Memory B cell (primary cell): ENCODE measurements at places on chromosomes 3 and 15.

DNA sequence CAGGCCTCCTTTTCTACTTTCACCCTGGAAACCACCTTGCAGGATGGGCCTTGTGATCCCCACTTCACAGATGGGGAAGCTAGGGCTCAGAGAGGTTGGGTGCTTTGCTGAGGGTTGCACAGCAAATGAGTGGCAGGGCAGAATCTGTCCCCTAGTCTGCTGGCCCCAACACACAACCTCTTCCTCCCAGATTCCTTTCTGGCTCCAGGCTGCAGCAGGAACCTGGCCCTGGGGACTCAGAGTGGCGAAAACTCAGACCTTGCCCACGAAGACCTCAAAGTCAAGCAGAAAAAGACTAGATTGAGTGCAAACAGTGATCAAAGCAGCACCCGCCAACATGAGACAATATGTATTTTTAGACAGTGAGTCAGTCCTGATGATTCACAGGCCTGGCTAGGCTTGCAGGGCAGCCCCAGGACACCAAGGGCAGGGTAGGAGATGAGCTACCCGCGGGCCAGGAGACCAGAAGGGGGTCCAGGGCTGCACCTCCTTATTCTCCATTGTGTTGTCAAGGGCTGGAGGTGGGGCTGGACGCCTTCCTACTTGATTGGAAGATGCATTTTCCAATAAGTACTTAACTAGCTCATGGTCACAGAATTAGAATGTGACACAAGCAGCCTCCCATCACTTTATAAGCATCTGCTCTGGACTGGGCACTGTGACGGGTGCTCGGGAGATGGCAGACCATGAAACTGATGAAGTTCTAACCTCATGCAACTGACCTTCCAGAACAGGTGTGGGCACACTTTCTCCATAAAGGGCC lies 23.9 kb downstream of the GOLGA6L2 start:
- no peak for DNase-seq

- no peak for DNase-seq
Observed at GRCh38 chr3:183212565-183212964, 40.5 kb upstream of the B3GNT5 start.

DNA sequence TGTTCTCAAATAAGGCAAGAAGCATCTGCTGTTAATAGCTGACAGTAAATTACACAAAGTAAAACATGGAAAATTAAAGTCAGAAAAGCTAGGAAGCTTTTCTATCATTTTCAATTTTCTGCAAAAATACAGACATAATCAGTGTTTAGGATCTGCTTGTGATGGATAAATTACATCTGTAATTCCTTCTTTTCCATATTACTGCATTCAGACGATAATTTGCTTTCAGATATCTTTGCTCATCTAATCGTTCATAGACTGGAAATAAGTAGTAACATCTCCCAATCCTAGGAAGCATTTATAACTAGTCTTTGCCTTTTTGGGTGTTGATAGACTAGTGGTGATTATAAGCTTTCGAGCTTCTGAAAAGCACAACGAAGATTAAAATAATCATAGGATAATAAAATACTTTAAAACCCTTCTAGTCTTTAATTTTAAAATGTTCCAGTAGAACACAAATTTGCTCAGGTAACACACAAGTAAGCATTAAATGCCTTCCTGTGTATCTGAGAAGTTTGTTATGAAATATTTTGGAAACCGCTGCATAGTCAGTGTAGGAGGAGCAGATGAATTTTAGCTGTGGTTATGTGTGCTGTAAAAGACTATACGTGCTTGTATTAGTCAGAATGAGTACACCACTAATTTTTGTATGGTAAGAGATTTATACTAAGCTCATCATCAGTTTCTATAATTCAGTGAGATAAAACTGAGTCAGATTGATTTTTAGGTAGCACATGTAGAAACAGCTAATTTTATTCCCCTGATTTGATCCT lies 41.0 kb downstream of the MBNL1 start:
- DNase-seq = no peak

DNA sequence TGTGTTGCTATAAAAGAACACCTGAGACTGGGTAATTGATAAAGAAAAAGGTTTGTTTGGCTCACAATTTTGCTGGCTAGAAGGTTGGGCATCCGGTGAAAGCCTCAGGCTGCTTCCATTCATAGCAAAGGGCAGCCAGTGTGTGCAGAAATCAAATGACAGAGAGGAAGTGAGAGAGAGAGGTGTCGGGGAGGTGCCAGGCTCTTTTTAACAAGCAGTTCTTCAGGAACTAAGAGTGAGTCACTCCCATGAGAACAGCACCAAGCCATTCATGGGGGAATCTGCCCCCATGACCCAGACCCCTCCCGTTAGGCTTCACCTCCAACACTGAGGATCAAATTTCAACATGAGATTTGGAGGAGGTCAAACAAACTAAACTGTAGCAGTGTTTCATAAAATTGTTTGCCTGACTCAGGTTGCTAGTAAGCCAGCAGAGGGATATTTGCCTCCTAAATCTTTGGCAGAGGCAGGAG lies 4.5 kb upstream of the PARP15 start:
- DNase-seq = no peak

DNA sequence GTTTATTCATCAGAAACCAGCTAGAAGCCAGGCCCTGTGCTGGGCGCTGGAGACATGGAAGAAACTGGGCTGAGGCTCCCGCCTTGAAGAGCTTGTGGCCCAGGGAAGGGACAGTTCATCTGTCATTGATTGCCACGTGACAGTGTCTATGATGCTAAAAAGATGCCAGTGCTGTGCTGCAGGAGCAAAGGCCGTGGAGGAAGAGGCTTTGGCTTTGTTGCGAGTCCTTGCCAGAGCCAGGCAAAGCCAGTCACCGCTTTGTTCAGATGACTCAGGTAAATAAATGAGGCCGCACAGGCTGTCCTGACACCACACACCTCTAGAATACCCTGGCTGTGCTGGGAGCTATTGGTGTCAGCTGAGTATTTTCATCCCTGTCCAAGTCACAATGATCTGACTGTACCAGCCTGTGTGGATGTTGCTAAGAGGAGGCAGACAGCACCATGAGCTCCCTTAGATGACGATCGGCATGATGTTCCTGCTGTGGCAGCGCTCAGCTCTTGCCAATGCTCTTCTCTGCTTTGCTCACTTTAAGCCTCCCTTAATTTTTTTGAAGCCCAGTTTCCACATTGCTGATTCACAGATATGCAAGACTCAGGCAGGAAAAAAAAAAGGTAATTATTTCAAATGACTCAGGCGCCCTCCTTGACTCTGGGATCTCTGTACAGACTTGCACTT lies 77.5 kb downstream of the CCNL1 start:
- no peak for DNase-seq

DNA sequence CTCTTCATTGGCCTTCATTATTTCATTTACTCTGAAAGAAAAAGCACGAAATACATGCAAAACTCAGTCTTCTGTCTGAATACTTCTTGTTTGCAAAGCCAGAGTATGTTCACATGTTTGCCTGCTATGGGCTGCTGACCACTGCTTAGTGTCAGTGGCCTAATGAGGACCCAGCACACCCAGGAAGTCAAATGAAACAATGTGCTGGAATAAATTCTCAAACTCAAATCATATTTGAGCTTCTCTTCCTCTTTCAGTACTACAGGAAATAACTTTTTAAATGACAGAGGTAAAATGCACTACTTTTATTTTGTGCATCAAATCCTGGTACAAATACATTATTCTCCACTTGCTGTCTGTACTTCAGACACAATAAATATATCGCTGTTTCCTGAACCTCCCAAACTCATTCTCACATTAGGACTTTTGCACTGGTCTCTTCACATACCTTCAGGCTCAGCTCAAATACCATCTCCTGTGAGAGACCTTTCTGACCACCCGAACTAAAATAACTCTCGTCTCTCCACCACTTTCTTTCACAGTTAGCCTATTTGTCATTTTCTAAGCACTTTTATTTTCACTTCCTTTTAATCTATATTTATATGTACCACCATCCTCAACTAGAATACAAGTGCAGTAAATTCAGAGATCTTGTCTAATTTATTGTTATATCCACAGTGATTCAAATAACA lies 176.8 kb downstream of the TUSC7 start:
- no peak for DNase-seq

GRCh38 chr3:42216931-42217333 lies 49.1 kb downstream of the CCK start:
- no peak for DNase-seq

DNA sequence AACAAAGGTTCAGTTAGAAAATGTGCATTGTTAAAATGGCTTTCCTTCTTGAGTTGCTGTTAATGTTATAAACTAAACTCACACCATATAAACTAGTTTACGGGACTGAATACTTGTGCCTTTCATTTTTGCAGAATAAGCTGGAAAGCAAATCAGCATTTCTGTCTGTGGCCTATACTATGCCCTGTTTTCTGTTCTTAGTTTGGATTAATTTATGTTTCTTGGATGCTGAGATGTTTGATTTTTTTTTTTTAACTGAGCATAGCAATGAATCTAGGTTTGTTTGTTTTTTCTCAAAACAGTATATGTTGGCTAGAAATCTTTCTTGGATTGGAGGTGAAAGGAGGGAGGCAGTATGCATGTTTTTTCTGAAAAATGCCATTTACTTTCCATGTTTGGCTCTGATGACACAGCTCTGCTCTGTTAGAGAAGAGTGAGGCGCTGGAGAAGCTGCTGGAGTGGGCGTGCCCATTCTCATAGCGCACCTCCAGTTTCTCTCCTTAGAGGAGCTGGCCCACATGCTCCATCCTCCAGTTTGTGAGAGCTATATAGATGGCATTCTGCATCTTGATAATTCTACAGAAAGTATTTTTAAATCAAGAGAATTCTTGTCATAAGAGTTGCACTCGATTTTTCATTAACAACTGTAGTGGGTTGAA lies 423.6 kb upstream of the TPM1 start:
- DNase-seq = no peak

- no peak for DNase-seq
Observed at GRCh38 chr15:52745326-52746161, 44.6 kb downstream of the ONECUT1 start.

GRCh38 chr15:69505956-69506556 lies 53.4 kb downstream of the RPLP1 start:
- DNase-seq = no peak

GRCh38 chr3:22990291-22991200 lies 212.6 kb upstream of the UBE2E2 start:
- no peak for DNase-seq

GRCh38 chr15:100021653-100022052 lies 288.4 kb upstream of the LYSMD4 start:
- no peak for DNase-seq

GRCh38 chr15:88574655-88575054 lies 28.2 kb upstream of the DET1 start:
- DNase-seq = no peak

DNA sequence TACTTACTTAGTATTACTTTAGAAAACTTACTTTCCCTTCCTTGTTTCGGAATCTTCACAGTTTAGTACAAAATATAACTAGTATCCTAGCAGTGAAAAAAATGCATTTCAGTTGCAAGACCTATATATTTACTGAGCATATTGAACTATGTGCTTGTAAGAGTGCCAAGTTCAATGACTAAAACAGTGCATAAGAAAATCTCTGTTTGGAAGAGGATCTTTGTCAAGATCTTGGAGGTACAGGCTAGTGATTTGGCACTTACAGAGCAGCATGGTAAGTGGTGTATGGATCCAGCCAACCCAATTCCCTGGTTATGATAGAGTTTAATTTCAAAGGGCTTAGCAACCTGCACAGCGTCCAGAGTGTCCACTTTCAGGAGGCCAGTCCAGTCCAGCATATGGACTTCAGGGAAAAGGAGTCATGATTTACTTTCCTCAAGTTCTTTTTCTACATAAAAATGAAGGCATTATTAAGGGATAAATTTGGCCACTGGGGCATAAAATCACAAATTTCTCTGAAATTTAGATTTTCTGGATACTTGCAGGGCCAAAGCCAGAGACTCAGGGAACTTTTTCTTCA lies 625.8 kb upstream of the BCHE start:
- no peak for DNase-seq

DNA sequence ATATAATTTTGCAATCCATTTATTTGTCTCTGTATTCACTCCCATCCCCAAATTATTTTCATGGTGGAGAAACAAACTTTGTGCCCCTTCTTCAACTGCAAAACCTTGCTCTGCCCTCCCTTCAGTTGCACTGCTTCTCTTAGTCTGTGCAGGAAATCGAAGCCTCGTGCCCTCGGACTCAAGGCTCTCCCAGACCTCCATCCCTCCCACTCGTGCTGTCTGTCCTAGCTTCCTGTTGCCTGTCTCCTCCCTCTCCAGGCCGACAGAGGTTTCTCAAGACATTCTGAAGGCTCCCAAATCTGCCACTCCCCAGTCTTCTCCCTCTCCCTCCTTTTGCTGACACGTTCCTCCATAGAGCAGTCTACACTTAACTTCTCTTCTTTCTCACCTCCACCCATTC lies 177.6 kb downstream of the PDZRN3 start:
- DNase-seq = no peak

DNA sequence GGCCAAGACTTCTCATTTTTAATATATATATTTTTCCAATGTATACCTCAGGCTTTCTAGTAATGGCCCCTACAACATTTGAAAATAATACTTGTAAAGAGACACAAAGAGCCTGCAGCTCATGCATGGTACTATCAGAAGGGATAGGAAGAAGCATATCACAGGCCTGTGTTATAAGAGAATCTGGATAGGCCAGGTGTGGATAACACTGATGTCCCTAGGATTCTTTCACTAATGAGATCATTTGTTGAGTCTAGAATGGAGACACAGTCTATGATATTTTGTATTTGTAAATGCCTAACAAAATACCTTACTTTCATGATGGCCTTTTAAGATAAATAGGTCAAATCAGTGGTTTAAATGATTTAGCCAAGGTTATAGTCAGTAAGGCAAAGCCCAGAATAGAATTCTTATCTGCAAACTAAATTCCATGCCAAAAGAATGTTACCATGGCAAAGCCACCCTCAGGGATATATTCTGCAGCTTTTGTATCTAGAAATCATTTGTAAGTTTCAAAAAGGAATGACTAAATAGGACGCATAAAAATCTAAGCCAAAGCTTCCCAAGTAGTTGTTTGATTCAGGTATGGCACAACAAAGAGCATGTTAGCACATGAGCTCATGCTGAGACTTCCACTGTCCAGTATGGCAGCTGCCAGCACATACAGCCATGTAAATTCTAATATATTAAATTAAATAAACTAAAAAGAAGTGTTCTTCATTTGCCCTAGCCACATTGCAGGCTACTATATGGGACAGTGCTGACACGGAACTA lies 10.0 kb downstream of the DCP1A start:
- DNase-seq = no peak

- DNase-seq = no peak
Observed at GRCh38 chr3:52162250-52162872, 8.1 kb upstream of the POC1A start.

DNA sequence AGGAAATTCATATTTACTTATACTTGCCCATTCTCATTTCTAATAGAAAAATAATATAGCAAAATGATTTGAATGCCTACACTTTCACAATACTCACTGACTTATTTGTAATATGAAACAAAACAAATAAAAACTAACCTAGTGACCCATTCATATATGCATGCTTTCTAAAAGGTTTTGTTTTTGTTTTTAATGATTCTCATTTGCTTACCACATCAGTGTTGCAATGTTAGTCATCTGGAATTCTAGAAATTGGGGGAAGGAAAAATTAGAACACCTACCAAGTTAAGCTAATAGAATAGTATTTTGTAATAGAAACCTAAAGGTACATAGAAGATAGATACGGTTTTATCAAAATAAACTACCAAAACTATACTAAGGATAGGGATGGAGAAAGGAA lies 214.1 kb upstream of the CNTN6 start:
- no peak for DNase-seq

- DNase-seq = no peak
Observed at GRCh38 chr3:43736558-43737440, 46.1 kb downstream of the ABHD5 start.
